Hepatocyte (in vitro differentiated cells): ENCODE measurements at places on chromosomes 6 and 20. TPM values are rescaled to one million over a fixed set of nuclear protein-coding genes. Genes with fewer than 3 reads are reported as not detected.
A peak's percentile ranks its signal among the peaks of the same experiment; 100 is the strongest.

GRCh38 chr20:2871661-2872458 is 1.4 kb upstream of the PTPRA start:
- no peak for DNase-seq
- H3K27me3 ChIP-seq = no peaks in the 10 kb centered on the region
- peak overlapping the region; percentile 54 for H3K4me3 ChIP-seq
- peaks cover 21% of the 10 kb centered on the region for H3K4me1 ChIP-seq

DNA sequence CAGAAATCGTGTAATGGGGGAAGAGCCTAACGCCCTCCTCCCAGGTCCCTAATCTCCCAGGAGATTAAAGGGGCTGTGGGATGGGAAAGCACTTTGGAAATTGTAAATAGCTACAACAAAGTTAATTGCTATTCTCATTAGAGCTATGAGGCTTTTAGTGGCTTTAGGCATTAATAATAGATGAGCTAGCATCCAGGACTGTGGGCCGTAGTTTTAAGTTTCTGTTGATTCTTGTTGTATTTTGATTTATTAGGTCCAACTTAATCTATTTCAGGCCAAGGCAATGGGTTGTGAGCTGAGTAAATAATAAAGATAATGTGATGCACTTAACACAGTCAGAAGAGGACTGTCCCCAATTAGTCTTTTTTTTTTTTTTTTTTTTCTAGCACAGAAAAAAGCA is 67.7 kb downstream of the ANKRD6 start:
- H3K27me3 ChIP-seq = no peaks in the 10 kb centered on the region
- DNase-seq = no peak
- no peak overlapping the region for H3K27ac ChIP-seq
- H3K4me3 ChIP-seq = no peak overlapping the region

CCM2L gene
- total RNA-seq = 0.77 and 0.80 TPM in 2 replicates

- H3K4me1 ChIP-seq = no peaks in the 10 kb centered on the region
- DNase-seq = peak; percentile 22
- H3K4me3 ChIP-seq = no peak overlapping the region
- no peaks in the 10 kb centered on the region for H3K27me3 ChIP-seq
- no peak overlapping the region for H3K27ac ChIP-seq
- no peaks in the 10 kb centered on the region for H3K36me3 ChIP-seq
These were observed 1622.8 kb downstream of the HACE1 start for GRCh38 chr6:103236923-103237322.

EEF1E1 gene
- total RNA-seq = 36.5 and 47.8 TPM in 2 replicates

DNA sequence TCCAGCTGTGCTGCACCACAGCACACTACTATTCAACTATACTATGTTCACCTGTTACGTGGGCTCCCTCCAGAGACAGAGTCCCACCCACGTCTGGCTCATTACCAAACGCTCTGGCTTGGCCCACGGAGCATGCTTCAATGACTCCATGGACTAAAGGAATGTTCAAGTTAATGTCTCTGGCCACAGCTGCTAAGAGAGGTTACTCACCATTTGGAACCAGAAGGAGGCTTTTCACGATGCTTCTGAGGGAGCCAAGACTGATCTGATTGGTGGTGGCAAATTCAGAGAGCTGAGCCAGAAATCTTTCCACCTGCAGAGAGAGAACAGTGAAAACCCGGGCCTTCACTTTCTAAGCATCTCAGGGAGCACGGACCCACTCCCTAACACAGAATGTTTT is 15.6 kb downstream of the COMMD7 start:
- H3K4me1 ChIP-seq = peaks cover 14% of the 10 kb centered on the region
- no peak overlapping the region for H3K4me3 ChIP-seq
- DNase-seq = no peak
- no peak overlapping the region for H3K27ac ChIP-seq
- no peaks in the 10 kb centered on the region for H3K27me3 ChIP-seq

GRCh38 chr20:58624687-58625086 is 26.4 kb upstream of the STX16 start:
- no peak overlapping the region for H3K4me3 ChIP-seq
- DNase-seq = no peak
- peaks cover 4% of the 10 kb centered on the region for H3K4me1 ChIP-seq
- no peaks in the 10 kb centered on the region for H3K27me3 ChIP-seq

CFB gene
- 190 and 199 TPM in 2 replicates for total RNA-seq

GRCh38 chr6:143176090-143177021 is 115.7 kb downstream of the AIG1 start:
- no peaks in the 10 kb centered on the region for H3K27me3 ChIP-seq
- H3K36me3 ChIP-seq = no peaks in the 10 kb centered on the region
- no peaks in the 10 kb centered on the region for H3K4me1 ChIP-seq
- DNase-seq = no peak
- no peak overlapping the region for H3K27ac ChIP-seq

DNA sequence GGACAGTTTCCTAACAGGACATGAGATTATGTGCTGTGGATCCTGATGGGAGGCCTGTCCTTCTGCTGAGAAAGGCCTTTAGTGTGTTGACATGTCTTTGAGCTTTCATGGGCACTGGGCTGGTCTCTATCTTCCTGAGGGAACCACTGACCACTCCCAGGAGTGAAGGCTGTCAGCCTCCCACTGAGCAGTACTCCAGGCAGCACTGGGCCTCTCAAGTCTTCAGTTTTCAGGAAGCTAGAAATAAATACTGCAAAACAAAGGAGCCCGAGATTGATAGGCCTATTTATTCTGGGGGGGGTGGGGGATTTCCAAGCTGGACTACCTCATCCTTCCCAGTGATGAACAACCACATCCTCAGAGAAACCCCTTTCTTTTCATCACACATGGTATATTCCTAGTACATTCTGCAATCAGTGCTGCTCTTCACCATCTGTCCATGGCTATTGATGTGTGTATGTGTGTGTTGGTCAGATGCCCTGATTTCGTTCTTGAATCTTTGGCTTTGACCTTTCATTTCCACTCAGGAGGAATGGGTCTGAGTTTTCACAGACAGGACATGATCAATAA is 180.9 kb upstream of the SPTLC3 start:
- no peak for DNase-seq
- no peaks in the 10 kb centered on the region for H3K36me3 ChIP-seq
- H3K4me1 ChIP-seq = peaks cover 13% of the 10 kb centered on the region
- H3K27me3 ChIP-seq = no peaks in the 10 kb centered on the region

CALHM6 gene
- 0.83 TPM in 1 of 2 replicates, not detected in the other for total RNA-seq

RNF182 gene
- 1.2 and 2.0 TPM in 2 replicates for total RNA-seq

GRCh38 chr6:88629838-88630494 is 333.5 kb downstream of the RNGTT start:
- DNase-seq = no peak
- no peaks in the 10 kb centered on the region for H3K27me3 ChIP-seq
- no peak overlapping the region for H3K27ac ChIP-seq
- no peaks in the 10 kb centered on the region for H3K4me1 ChIP-seq

PDE10A gene
- total RNA-seq = 5.4 and 7.2 TPM in 2 replicates

PHACTR1 gene
- total RNA-seq = 2.8 and 4.3 TPM in 2 replicates

- peaks cover 2% of the 10 kb centered on the region for H3K4me1 ChIP-seq
- H3K27me3 ChIP-seq = no peaks in the 10 kb centered on the region
- no peak overlapping the region for H3K4me3 ChIP-seq
- no peaks in the 10 kb centered on the region for H3K36me3 ChIP-seq
- H3K27ac ChIP-seq = no peak overlapping the region
- DNase-seq = no peak
These were observed 100.1 kb downstream of the EPB41L2 start for GRCh38 chr6:130962966-130963365.

GRCh38 chr20:24956001-24956841 is 7.2 kb downstream of the CST7 start:
- H3K4me1 ChIP-seq = no peaks in the 10 kb centered on the region
- no peaks in the 10 kb centered on the region for H3K36me3 ChIP-seq
- no peak for DNase-seq
- H3K27ac ChIP-seq = no peak overlapping the region

DNA sequence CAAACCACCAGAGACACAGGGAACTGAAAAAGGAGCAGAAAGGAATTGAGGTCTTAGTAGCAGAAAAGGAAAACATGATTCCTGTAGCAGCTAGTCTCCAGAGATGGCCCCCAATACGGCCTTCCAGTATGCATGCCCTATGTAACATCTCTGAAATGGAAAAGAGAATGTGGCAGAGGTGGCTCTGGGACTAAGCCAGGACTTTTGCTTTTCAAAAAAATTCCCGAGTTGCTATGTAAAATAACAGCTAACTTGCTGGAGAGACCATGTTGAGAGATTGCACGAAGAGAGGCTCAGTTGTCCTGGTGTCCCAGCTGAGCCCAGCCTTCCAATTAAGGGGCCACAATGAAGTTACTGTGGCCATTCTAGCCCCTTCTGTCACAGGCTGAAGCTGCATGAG is 27.7 kb downstream of the IL20RA start:
- H3K27me3 ChIP-seq = no peaks in the 10 kb centered on the region
- no peak overlapping the region for H3K27ac ChIP-seq
- H3K4me1 ChIP-seq = no peaks in the 10 kb centered on the region
- no peaks in the 10 kb centered on the region for H3K36me3 ChIP-seq
- no peak overlapping the region for H3K4me3 ChIP-seq
- DNase-seq = no peak

GRCh38 chr6:31898383-31899011 is 999 bp upstream of the EHMT2 start:
- no peaks in the 10 kb centered on the region for H3K27me3 ChIP-seq
- peak overlapping the region; percentile 70 for H3K27ac ChIP-seq
- peaks cover 21% of the 10 kb centered on the region for H3K4me1 ChIP-seq
- DNase-seq = peak; percentile 69
- no peaks in the 10 kb centered on the region for H3K36me3 ChIP-seq

BYSL gene
- total RNA-seq = 13.9 and 20.7 TPM in 2 replicates

GSTA2 gene
- total RNA-seq = 402 and 441 TPM in 2 replicates

GPANK1 gene
- total RNA-seq = 11.5 and 18.1 TPM in 2 replicates

DNA sequence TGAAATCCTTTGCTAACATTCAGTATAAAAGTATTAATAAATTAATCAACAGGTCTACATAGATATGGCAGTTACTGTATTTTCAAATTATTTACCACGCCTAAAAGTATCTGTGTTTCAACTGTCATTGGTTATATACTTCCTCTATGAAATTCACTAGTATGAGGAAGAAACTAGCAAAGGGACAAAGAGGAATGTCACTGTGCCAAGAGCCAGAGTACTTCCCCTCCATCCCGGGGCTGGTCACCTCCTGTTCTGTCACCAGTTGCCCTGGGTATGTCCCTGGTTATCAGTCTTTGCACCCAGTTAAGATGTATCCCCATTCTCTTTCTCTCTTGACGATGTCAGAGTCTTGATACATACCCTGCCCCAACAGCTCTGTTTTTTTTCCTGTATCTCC is 476.8 kb upstream of the SOX4 start:
- no peaks in the 10 kb centered on the region for H3K36me3 ChIP-seq
- H3K27ac ChIP-seq = no peak overlapping the region
- H3K4me1 ChIP-seq = peaks cover 6% of the 10 kb centered on the region
- H3K27me3 ChIP-seq = no peaks in the 10 kb centered on the region

C20orf144 gene
- total RNA-seq = 0.30 TPM in 1 of 2 replicates, not detected in the other

TTK gene
- 10.2 and 10.7 TPM in 2 replicates for total RNA-seq
